ENCODE measurements at places on chromosomes 4 and X.

- DNase-seq, result no peak
Measured at GRCh38 chr4:40721730-40722171, 28.0 kb upstream of the NSUN7 start.

- no peak for DNase-seq
Measured at GRCh38 chrX:20205927-20206708, 60.6 kb downstream of the RPS6KA3 start.

- no peak for DNase-seq
Measured at GRCh38 chr4:165720411-165721082, 152.5 kb upstream of the TLL1 start.

DNA sequence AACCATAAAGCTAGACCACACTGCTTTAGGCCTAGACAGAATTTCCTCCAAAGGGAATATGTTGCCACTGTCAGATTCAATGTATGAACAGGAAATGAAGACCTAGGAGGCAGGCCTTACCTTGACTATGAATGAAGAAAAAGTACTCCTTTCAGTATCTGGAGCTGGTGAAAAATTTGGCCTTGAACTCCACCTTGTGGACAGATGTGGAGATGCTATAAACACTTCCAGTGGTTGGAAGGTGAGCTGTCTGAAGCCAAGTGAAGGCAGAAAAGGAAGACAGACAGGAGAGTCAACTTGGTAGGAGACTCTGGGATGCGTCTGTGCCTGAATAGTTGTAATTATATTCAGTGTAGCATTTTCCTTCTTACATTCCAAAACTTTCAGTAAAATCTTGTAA, 17.2 kb downstream of the SPIN3 start:
- peak; percentile 33 for DNase-seq

- DNase-seq, result no peak
Measured at GRCh38 chr4:33883111-33883510, 2361.2 kb downstream of the ARAP2 start.

GRCh38 chrX:137227151-137227550, 193.4 kb upstream of the GPR101 start:
- DNase-seq, result no peak

- DNase-seq, result no peak
Measured at GRCh38 chrX:154298312-154298711, 2.7 kb downstream of the TKTL1 start.

DNA sequence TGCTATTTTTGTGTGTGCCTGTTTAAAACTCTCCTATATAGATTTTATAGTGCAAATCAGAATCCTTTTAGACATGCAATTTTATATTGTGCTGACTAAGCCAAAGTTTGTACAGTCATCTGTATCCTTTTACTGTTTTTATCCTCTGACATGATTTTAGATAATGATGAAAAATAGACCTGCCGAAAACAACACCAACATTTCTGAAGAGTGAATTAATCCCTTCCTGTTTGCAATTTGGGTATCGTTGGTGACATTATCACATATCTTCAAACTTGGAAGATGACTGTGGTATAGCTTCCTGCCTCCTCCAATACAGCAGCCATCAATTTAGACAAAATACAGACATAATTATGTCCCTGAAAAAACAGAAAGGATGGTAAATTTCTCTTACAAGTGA, 28.9 kb upstream of the DSPP start:
- peak; percentile 78 for DNase-seq

- no peak for DNase-seq
Measured at GRCh38 chr4:30867427-30867826, 147.3 kb downstream of the PCDH7 start.

DNA sequence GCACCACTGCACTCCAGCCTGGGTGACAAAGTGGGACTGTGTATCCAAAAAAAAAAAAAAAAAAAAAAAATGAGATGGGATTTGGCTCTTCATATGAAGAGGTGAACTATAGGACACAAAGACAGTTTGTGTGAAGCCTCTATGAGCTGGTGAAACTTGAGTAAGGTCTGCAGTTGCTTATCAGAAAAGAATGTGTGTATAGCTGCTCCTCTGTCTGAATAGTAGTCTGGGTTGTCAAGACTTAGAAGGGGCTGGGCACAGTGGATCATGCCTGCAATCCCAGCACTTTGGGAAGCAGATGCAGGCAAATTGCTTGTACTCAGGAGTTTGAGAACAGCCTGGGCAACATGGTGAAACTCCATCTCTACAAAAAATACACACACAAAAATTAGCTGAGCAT, 82.8 kb downstream of the ARSF start:
- no peak for DNase-seq

DNA sequence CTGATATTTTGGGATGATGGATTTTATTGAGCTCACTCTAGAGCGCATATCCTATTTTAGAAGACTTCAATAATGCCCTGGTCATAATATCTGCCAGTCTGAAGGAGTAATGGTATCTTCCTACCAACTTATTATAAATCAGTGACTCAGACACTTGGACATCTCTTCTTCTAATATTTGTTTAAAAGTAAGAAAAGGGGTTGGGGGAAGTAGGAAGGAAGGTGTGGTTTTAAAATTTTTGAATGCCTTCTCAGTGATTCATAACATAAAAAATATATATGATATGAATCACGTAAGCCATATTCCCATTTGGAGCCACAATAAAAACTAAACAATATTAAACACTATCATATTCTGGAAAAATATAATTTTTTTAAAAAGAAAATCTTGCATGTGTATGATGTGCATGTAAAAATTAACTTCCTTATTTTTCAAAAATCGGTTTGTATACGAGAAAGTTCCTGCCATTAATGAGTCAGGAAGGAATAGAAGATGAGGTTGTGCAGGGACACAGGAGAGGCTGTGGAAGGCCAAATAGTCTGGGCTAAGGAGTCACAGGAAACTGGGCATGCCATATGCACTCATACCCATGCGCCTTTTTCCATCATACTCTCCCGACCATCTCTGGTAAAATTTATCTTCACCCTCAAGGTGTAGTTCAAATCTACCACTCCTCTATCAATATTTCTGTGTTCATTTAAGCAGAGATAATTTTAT, 286.5 kb downstream of the EPHA5 start:
- DNase-seq, result no peak

GRCh38 chrX:124679199-124679598, 332.8 kb downstream of the SH2D1A start:
- DNase-seq, result peak; percentile 96

DNA sequence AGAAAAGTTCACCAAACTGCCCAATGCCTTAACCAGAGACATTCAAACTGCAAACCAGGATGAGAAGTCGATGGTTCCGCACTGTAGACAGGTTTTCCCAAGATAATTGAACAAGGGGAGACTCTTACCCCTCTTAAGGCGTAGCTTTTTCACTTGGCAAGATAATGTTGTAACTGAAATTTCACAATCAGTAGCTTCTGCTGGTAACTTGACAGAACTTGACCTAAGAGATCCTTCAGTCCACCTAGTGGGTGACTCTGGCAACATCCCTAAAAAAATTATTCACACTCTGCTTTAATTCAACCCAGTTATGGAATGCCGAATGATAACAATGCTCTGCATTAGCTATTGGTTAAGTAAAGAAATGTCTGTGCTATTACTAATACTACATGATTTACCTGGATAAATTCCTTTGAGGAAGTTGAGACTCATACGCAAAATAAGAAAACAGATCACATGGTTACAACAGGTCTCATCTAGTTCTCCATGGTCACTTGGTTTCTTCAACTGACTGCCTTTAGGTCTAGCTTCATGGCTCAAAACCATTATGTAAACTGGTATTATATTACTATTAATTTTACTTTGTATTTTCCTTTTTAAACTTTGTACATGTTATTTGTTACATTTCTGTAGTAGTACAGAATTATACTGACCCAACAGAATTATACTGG, 9.1 kb downstream of the ELF2 start:
- peak; percentile 10 for DNase-seq

DNA sequence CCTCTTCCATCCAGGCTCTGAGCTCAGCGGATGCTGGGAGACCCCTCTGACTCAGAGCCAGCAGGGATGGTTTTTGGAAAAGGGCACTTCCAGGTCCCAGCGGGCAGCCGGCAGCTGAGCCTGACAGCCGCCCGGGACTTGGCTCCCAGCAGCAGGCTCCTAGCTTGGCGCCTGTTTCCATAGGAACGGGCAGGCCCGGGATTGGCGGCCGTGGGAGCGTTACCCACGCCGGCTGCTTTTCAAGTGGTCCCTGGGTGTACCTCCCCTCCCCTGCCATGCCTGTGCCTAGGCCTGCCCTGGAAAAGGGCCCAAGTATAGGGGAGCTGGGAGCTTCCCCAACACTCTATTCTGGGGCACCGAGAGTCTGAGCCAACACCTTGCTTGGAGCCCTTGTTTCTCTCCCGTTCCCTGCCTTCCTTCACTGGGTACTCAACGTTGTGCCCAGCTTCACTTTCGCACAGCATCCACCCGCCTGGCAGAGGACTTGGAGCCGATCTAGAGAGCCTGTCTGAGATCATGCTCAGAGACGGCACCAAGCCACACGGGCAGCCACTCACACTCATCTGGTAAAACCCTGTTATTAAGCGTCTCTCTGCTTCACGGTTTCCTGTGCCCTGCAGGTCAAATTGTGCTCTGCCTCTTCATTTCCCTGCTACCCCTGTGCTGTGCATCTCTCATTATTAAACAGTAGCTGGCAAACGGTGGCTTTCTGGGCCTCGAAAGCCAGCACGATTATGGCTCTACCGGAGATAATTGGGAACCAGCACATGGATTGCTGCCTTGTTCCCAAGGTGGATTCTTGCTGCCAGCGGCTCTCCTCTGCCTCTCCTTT, 521.5 kb downstream of the BCOR start:
- peak; percentile 41 for DNase-seq

DNA sequence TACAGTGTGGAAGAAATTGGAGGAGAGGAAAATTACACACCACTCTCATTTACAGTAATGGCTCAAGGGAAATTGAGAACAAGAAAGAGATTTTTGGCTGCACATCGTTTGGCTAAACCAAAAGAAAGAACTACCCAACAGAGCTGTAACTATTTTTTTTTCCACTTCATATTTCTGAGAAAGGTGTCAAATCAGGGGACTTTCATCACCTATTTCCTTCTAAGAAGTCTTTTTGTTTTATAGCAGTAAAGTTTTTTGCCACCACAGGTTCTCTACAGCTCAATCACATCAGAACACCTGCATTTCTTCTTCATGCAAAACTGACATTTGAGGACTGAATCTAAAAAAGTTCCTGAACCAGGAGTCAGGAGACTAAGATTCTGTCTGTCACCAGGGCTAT, 57.5 kb upstream of the TNIP3 start:
- no peak for DNase-seq

- peak; percentile 21 for DNase-seq
Measured at GRCh38 chr4:158673633-158674032, 1.5 kb downstream of the ETFDH start.

DNA sequence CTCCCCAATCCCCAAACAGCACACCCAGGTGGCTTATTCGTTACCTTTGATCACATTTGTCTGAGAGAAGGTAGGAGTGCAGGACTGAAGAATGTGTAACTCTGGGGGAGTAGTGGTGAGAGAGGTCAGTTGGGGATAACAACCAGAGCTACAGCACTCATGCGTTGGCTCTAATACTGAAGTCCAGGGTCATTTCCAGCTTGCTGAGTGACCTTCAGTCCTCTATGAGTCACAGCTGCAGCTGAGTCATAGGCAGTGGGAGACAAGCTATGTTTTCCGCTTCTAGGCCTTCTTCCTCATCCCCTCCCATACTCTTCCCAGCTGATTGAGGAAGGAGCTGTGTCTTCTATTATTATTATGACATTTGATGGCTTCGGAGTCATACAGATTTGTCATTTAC, 31.6 kb upstream of the CT47C1 start:
- no peak for DNase-seq

GRCh38 chr4:31678356-31678755, 958.2 kb downstream of the PCDH7 start:
- DNase-seq, result no peak

GRCh38 chr4:65344278-65344825, 325.9 kb downstream of the EPHA5 start:
- no peak for DNase-seq

DNA sequence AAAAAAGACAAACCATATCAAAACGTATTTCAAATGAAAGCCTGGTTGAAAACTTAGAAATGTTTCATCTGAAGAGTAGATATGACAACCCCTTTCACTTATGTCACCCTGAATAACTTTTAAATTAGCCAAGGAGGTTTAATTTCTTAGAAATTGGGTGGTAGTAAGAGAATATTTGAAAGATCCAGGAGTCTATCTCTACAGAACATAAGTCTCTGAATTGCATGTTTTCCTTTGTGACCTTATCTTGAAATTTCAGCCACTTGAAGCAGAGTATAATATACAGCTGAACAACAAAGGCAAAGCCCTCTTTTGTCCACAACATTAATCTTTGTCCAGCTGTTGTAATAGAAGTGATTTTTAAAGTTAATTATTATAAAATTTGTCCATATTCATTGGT, 49.5 kb downstream of the TMEM154 start:
- no peak for DNase-seq

- no peak for DNase-seq
Measured at GRCh38 chrX:4240541-4241194, 527.2 kb upstream of the PRKX start.

- DNase-seq, result no peak
Measured at GRCh38 chr4:124053872-124054538, 657.4 kb downstream of the SPRY1 start.

GRCh38 chr4:128682942-128683666, 126.4 kb upstream of the JADE1 start:
- no peak for DNase-seq

DNA sequence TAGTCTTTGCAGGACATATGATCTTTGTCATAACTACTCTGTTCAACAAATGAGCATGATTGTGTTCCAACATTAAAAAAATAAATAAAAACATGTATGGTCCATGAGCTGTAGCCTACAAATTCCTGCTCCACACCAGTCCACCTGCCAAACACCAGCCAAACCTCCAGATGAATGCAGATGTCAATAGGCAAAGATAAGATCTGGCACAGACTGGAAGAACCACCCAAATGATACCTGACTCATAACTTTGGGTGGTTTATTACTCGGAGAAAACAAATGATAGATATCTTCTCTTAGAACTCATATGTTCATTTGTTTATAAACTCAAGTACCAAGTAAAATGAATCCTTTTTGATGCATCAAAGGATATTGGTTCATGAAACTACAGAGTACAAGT, 425.1 kb downstream of the GBA3 start:
- DNase-seq, result no peak

DNA sequence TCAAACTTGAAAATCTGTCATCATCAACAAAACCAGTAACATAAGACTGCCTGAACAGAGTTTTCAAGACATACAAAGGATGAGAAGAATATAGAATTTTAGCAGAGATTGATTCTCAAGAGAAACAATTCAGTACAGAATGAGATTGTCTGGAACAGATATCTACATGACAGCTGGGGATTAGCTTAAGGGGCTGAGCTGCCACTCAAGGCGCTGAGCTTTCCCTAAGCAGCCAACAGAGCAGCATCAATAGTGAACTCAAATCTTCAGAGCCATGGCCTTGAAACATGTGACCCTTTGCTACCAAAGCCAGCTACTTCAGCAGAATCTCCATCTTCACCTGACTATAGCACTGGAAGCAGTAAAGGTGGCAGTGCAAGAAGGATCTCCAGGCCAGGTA, 24.3 kb upstream of the PCDH10 start:
- no peak for DNase-seq
